ENCODE measurements at places on chromosomes 7 and 10.

- no peak for DNase-seq
These were observed 558.3 kb upstream of the TPK1 start for GRCh38 chr7:145394126-145394525.

DNA sequence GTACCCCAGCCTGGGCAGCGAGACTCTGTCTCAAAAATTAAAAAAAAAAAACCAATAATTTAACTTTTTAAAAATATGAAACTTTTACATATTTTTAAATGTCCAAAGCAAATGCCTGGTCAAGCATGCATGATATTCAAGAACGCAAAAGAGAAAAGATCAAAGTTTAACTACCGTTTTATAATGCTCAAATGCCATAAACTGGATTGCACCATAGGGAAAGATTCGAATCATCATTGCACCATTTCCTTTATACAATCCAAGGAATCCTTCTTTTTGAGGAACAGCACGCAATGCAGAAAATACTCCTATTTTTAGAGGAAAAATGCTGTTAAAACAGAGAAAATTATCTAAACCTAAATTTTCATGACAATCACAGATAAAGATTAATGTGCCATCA, 20.9 kb downstream of the SLC25A16 start:
- no peak for DNase-seq

DNA sequence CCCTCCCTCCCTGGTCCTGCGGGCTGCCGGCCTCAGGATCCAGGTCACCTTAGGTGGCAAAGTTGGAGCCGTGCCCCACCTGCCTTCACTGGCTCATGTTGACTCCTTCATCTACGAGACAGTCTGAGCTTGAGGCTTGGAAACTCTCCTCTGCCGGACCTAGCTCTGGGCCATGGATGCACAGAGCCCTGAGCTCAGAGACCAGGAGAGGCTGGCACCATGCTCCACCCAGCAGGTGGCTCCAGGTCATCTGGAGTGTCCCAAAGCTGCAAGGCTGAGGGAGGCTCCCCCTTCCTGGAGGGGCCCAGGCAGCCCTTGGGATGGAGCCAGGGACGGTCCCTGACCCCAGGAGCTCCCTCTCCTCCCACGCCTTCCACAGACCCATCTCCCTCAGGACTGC, 81.3 kb downstream of the PDGFA start:
- DNase-seq = no peak

GRCh38 chr10:129308953-129309564, 158.0 kb upstream of the MGMT start:
- no peak for DNase-seq

- DNase-seq = peak; percentile 53
These were observed 26.9 kb downstream of the ASAH2 start for GRCh38 chr10:50224330-50224952.

GRCh38 chr10:91289305-91289704, 68.8 kb downstream of the PCGF5 start:
- DNase-seq = no peak

- DNase-seq = no peak
These were observed 49.0 kb upstream of the WNT16 start for GRCh38 chr7:121279822-121280221.

GRCh38 chr10:127132451-127132850, 63.9 kb downstream of the INSYN2A start:
- no peak for DNase-seq

DNA sequence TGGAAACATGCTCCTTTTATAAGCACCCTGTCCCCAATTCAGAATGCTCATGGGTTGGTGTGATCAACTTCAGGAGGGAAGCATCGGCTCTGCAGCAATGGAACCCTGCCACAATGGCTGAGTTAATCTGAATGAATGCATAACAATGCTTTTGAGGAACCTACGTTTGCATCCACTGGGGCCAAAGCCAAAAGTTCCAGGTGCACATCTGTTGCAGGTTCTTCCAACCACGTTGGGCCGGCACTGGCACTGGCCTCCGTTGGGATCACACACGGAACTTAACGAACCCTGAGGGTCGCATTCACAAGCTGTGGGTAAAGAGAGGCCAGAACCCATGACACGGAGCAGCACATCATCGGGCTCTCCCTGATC, 43.4 kb downstream of the LAMB1 start:
- DNase-seq = no peak

DNA sequence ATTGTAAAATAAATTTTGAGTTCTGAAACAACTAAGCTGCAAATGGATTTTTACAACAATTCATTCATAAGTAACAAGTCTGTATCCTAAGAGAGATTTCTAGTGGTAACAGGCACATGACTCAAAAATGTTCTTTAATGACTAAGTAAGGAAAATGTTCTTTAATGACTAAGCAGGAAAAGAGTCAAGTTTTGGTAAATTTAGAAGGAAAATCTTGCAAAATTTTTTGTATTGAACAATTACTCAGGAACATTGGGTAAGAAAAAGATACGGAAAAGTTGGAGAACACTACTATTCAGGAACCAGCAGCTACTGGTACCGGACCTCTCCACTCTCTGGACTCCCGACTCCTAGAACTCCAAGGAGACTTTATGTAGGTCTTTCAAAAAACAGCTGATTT, 33.5 kb downstream of the HYCC1 start:
- no peak for DNase-seq

- DNase-seq = no peak
These were observed 53.9 kb downstream of the VCL start for GRCh38 chr10:74051736-74052342.

DNA sequence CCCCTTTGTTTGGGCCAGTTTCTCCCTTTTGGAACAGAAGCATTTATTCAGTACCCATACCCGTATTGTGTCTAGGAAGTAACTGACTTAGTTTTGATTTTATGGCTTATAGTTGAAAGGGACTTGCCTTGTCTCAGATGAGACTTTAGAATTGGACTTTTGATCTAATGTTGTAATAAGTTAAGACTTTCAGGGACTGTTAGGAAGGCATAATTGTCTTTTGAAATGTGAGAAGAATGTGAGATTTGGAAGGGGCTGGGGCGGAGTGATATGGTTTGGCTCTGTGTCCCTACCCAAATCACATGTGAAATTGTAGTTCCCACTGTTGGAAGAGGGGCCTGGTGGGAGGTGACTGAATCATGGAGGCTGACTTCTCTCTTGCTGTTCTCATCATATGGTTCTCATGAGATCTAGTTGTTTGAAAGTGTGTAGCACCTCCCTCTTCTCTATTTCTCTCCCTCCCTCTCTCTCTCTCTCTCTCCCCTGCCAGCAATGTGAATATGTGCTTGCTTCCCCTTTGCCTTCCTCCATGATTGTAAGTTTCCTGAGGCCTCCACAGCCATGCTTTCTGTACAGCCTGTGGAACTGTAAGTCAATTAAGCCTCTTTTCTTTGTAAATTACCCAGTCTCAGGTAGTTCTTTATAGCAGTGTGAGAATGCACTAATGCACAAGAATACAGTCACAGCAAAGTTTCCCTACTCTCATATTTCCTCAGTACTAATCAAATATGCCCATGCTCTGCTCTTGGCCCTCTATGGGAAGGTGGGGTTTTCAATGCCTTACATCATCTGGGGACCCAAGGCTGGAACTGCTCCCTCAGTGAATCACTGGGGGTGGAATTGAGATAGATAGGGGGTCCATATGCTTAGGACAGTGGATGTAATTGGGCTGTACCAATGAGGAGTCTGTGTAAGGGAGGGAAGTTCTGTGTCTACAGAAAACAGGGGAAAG, 17.2 kb upstream of the AKR1C1 start:
- DNase-seq = no peak

DNA sequence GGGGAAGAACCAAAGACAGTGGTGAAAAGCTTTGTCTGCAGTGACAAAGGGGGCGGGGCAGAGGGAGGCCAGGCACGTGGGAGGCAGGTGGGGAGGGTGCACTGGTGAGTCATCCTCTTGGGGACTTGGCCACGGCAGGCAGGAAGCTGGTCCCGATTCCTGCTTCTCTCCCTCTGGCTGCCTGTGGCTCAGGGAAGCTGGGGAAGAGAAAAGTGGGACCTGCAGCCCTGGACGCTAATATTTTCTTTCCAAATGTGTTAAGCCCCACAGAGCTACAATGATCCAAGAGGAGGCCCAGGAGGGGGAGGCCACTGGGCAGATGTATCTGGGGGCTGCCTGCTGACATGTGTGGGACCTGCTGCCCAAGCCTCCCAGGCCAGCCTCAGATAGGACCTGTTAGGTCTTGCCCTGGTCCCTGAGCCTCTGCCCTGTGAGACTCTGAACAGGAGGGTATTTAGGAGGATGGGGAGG, 231.8 kb downstream of the KCNMA1 start:
- DNase-seq = no peak

DNA sequence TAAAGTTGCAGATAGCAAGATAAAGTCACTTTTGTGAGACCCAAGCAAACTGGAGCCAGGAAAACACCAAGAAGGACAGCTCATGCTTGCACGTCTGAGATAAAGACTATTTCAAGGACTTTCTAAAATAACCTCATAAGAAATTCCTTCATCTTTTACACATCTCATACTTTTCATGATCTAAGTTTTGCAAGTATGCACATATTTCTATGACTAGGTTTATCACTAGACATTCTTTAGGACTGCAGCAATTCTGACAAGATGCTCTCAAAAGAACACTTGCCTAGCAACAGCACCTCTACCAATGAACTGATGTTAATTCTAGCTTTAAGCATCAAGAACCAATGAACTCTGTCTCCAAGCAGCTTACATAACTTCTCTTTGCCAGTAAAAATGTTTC, 457.6 kb downstream of the SEMA3D start:
- DNase-seq = no peak

DNA sequence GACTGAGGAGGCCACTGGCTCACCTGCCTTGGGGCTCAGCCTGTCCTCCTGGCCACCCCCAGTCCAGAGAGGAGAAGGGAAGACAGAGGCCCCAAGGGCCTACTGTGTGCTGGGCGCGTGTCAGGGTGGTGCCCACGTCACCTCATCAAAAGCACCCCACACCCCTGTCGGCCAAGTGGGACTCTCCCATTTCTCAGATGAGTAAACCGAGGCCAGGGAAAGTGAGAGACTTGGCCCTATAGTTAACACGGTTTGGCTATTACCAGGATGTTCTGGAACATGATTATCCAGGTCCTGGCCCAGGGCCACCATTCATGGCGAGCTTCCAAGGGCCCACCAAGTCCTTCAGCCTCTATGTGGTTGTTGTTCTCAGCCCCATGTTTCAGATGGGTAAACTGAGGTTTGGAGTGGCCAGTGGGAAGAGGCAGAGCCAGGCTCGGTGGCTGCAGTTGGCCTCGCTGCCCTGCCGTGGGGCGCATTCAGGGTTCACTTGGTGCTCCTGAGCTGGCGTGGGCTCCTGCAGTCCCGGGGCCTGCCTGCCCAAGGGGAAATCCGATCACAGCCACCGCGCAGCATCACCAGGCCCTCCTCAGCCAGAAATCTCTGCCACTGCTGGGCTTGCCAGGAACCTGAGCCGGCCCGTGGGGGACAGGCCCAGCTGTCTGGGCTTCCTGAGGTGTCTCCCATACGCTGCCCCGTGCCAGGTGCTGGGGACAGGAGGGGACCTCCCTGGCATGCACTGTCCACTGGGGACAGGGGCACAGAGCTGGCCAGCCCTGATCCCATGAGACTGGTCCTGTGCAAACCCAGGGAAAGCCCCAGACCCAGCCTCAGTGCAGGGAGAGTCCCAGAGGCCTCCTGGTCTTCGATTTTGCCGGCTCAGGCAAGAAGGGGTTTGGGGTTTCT, 117.7 kb upstream of the TNRC18 start:
- DNase-seq = no peak

GRCh38 chr7:27148031-27148755, 619 bp upstream of the HOXA6 start:
- DNase-seq = no peak

DNA sequence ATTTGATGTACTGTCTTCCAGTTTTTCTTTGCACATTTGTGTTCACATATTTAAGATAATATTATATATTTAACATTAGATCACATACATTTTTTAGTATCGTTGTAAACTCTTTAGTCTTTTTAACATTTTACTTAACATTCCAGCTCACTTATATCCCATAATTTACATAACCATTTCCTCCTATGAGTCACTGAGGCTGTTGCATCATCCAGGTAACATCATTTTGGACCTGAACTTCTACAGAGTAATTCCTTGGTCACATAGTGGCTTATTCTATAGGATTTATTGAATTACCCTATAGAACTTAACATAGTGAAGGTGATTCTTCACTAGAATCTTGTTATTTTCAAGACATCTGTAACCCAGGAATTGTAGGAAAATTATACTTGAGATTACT, 194.4 kb downstream of the POU6F2 start:
- no peak for DNase-seq

DNA sequence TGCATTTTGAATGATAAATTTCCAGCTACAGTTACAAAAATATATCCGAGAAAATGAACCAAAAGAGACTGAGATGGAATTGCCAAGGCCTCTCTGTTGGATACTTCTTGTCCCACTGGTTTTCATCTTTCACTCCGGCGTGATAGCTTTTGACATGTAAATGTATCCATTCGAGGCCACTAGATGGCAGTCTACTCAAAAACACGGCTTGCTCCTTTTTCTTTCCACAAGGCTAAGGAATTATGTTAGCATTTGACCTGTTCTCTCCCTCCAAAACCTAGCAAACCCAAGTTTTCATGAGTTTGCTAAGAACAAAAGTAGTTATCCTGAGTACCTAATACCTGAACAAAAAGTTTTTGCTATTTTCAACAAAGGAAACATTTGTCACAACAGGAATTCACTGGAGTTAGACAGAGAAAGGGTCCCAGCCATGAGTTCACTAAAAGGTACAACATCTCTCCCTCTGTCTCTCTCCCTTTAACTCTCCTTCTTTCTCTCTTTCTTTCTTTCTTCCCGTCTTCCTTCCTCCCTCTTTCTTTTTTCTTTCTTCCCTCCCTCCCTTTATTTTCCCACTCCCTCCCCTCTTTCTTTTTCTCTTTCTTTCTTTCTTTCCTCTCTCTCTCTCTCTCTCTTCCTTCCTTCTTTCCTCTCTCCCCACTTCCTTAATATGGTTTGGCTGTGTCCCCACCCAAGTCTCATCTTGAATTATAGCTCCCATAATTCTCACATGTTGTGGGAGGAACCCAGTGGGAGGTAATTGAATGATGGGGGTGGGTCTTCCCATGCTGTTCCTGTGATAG, 207.9 kb upstream of the MYO3A start:
- peak; percentile 13 for DNase-seq

GRCh38 chr7:8120390-8121058, 141.4 kb downstream of the ICA1 start:
- no peak for DNase-seq

DNA sequence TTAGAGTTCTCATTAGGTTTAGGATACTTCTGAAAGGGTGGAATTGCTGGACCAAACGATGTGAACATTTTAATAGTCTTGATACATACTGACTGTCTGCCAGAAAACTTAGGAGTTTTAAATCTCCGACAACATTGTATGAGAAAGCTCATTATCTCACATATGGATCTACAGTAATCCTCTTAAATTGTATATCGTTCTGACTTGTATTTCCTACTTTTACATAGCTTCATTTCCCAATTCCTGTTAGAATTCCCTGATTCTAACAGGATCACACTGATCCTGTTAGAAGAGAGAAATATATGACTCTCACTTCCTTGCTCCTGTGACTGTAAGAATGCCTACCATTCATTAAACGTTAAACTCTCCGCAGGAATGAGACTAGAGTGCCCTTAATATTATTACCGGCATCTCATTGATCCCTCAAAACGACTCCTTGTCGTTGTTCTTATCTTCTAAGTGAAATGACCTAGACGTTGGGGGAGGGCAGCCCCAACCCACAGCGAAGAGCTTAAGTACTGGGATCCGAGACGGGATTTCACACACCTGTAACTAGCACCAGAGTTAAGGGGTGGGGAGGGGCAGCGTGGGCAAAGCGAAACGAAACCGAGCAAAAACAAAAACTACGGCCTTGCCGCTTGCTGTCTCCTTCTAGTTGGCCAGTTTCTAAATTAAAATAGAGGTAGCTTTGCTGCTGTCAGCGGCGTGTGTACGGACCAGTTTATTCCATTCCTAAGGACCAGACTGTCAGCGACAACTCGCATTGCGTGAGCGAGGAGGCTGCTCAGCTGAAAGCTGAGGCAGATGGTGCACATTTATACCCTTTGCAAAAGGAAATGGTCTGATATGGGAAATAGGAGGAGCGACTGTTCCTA, 678 bp upstream of the TMEM106B start:
- DNase-seq = no peak

Data from amniotic stem cell (primary cell).